Tibial artery (tissue), 4 donors: ENCODE measurements at places on chromosomes 12 and 14.

DNA sequence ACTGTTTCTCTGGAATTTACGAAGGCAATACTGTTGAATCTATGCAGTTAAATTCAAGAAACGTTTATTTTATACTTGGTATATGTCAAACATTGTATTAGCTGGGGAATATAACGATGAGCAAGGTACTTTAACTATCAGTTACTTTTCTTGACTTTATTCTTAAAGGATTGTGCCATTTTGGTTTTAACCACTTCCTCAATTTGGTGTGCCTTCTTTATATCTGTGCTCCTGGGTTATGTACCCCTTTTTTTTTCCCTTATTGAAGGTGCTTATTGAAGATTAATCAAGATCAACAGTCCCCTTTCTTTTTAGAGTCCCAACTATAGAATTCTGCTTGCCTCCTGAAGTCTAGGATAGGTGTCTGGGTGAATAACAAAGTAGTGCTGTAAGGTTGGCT lies 5.8 kb downstream of the RAB21 start:
- no peak for DNase-seq

DNA sequence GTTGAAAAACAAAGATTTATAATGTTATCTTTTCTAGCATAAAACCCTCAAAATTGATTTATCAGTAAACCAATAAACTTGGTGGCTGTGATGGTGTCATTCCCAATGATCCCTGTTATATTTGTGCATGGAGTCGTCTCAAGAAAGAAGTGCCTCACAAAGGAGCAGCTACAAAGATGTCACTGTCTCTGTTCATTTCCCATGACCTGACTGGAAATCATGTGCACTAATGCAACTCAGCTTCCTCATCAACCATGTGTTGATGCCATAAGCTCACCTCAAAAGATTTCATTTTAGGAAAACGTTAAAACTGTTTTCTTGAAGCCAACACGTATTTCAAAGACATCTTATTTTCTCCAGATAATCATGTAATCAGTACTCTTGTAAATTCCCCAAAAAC lies 28.8 kb downstream of the CLEC1A start:
- DNase-seq = no peak

DNA sequence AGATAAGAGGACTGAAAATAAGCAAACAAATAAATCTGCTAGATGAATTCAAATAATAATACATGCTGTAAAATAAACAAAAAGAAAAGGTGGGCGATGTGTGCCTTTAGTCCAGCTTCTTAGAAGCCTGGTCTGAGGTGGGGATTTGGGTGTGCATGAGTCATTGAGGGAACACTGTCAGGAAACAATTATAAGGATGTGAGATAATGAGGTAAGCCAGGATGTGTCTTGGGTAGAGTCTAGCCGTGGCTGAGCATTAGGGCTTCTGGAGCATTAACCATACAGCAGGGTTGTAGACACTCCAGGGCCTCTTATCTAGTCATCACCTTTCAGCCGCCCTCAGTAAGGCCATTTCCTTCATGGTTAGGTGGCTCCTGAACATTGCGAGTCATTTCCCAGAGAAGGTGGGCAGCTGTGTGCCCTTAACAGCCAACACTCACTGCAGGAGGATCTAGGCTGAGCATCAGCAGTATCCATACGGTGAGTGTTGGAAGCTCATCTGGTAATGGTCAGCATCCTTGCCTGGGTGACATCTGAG lies 405.6 kb downstream of the GLT1D1 start:
- no peak for DNase-seq

GRCh38 chr14:100256339-100256895 lies 17.5 kb downstream of the YY1 start:
- DNase-seq = no peak

DNA sequence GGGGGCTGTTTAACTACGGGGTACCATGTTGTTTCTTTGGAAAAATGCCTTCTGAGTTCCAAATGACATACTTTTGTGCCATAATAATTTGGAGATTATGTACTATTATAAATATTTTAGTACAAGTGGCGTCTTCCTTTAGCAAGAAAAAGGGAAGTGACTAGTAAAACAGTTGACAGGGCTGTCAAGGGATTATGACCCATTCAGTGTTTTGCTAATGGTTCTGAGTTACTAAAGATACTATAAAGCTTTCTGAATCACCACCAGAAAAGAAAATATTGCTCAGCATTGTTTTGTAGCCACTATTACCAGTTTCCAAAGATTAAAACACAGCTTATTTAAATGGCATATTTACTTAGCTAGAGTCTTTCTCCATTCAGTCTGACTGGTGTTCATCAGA lies 334.9 kb downstream of the SNAPC1 start:
- no peak for DNase-seq

- no peak for DNase-seq
Observed at GRCh38 chr12:5332551-5332950, 99.4 kb upstream of the NTF3 start.

DNA sequence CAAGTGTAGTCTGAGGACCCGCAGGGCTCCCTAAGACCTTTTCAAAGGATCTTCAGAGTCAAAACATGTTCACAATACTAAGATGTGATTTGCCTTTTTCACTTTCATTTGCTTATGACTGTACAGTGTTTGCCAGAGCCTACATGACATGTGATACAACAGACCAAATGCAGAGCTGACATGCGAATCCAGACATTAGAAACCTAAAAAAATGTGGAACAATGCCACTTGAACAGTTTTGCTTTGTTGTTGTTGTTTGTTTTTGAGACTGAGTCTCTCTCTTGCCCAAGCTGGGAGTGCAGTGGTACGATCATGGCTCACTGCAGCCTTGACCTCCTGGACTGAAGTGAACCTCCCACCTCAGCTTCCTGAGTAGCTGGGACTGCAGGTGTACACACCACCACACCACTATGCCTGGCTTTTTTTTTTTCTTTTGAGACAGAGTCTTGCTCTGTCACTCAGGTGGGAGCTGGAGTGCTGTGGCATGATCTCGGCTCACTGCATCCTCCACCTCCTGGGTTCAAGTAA lies 5.3 kb upstream of the RAB35 start:
- DNase-seq = no peak

GRCh38 chr12:14612898-14613445 lies 45.3 kb upstream of the PLBD1 start:
- no peak for DNase-seq

GRCh38 chr14:90137807-90138206 lies 76.0 kb downstream of the KCNK13 start:
- no peak for DNase-seq

GRCh38 chr14:101857226-101857625 lies 95.7 kb downstream of the PPP2R5C start:
- no peak for DNase-seq

DNA sequence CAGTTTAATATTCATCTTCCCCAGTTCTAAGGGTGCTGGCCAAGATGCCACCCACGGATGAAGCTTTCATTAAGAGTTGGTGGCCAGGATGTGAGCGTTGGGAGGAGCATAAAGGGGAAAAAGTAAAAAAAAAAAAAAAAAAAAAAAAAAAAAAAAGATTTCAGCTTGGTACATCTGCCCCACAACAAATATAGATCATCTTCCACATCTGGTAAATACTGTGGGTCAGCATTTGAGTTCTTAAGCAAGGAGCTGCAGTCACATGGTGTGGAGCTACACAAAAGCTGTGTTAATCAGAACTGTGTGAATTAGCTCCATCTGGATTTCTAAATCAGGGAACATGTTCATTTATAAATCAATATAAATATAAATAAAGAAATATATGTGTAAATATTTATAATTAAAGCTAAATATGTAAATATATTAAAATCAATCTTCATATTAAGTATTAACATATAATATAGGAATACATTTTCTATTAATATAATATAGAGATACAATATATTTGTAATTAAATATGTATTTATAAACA lies 262.3 kb downstream of the NUAK1 start:
- no peak for DNase-seq

- DNase-seq = no peak
Observed at GRCh38 chr12:905261-906031, 44.0 kb downstream of the RAD52 start.

- DNase-seq = no peak
Observed at GRCh38 chr12:85781766-85782165, 54.4 kb downstream of the RASSF9 start.

DNA sequence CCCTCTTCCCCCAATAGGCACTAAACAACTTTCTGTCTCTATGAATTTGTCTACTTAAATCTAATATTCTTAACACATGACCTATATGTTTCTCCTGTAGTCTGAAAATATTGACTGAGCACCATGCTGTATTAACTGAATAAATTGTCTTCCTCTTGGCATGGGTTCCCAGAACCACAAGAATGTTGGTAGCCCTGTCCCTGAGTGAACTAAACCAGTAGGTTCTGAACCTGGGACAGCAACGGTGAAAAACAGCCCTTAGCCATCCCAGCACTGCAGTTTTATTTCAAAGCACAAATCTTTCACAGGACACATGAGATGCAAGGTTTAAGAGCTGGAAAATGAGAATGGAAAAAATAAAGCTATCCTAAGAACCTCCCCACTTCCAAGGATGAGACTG lies 20.4 kb upstream of the HSP90B1 start:
- DNase-seq = no peak

- no peak for DNase-seq
Observed at GRCh38 chr12:52494518-52494917, 1.5 kb upstream of the KRT6A start.

DNA sequence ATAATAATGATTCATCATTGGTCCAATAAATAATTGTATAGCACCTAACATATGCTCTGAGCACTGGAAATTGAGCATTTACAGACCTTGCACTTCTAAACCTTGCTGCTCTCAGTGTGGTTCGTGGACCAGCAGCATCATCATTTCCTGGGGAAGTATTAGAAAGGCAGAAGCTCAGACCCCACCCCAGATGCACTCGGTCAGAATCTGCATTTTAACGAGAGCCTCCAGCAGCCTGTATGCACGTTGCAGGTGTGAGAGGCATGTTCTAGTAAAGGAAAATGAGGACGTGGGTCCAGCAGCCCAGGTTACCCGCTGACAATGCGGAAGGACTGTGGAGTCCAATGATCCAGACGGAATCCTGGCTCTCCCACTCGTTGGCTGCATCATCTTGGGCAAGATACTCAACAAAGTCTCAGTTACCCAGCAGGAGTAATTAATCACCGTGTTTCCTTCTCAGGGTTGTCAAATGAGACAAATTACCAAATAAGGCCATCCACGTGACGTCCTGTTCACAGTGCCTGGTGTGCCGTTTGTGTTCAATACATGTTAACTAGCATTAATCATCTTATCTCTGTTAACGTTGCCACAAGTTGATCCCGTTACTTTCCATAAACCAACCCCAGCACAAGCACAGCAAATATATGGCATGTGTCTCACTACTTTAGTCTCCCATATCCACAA lies 49.2 kb upstream of the CCND2 start:
- no peak for DNase-seq

- DNase-seq = no peak
Observed at GRCh38 chr12:3105690-3106479, 28.7 kb downstream of the TSPAN9 start.

- DNase-seq = peak; percentile 44
Observed at GRCh38 chr14:21069388-21070082, 569 bp upstream of the ARHGEF40 start.

- no peak for DNase-seq
Observed at GRCh38 chr12:95322326-95322725, 104.7 kb downstream of the VEZT start.

GRCh38 chr14:99961826-99962518 lies 103.2 kb upstream of the EVL start:
- no peak for DNase-seq

DNA sequence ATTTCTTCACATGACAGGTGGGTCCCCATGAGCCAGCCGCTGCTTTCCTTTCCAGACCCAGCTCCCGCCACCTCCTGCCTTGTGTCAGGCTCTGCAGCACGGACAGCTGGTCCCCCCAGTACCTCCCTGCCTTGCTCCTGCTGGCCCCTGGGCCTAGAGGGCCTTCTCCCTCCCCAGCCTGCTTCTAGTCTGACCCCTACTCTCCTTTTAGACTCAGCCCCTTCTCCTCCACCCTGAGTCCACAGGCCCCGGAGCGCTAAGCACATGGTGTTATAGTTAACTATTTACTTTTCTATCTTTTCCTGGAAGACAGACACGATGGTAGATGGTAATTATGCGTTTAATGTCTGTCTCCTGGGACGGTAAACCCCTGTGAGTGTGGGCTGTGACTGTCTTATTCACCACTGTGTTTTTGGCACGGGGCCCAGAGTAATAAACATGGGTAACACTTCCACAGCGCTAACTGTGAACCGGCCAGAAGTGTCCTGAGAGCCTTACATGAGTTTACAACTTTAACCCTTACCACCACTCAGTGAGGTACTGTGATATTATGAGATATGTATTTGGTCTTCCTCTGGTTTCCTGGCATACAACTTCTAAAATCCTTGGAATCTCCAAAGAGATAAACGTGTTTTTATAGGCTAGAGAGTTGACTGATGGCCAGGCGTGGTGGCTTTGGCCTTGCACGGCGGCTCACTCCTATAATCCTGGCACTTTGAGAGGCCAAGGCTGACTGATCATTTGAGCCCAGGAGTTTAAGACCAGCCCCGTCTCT lies 41.2 kb downstream of the DGLUCY start:
- no peak for DNase-seq

DNA sequence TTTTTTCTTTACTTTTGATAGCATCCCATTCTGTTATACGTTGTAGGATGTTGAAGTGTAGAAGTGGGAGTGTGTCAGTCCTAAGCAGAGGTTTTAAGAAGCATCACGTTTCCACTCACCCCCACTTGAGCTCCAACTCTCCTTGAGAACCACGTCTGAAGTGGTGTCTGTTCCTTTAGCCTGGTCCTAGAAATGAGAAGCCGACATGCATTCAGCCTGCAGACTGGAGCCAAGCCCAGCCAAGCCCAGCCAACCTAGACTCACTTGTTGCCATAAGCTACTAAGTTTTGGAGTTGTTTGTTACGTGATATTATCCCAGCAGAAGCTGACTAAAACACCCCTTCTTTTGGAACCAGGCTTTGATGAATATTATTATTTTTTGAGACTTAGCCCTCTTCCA lies 4.4 kb upstream of the ELK3 start:
- DNase-seq = no peak

DNA sequence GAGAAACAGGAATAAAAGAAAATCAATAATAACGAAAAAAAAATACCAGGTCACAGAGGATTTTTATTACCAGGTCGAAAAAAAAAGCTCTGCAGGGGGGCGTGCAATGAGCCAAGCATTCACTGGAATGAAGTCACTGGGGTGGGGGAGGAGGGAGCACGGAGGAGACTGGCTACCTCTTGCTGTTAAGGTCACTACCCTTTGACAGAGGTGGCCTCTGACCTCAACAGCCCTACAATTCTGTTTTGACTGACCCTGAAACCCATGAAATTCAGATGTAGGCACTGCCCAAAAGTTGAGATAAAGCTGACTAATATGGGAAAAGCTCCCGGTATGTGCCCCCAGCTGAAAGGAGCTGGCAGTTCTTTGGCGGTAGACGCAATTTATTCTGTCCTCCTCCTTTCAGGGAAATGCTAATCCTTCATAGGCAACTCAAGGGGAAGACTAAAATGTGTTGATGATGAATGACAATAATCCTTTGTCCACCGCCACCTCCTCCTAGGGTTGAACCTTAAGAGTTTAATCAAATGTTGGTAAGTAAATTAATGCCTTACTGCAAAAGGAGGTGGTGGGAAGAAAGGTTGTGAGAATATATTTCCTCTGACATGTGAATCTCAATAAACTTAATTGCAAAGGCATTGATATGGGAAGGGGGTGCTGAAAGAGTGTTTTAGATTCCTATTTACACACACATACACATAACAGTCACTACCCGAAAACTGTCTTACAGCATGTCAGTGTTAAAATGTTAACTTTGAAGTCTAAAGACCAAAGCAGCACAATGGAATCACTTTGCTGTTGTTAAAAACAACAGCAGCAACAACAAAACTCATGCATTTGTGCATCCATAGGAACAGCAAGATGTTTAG lies 6.3 kb upstream of the RIC8B start:
- DNase-seq = no peak
